ENCODE measurements at places on chromosomes 16 and 17.

DNA sequence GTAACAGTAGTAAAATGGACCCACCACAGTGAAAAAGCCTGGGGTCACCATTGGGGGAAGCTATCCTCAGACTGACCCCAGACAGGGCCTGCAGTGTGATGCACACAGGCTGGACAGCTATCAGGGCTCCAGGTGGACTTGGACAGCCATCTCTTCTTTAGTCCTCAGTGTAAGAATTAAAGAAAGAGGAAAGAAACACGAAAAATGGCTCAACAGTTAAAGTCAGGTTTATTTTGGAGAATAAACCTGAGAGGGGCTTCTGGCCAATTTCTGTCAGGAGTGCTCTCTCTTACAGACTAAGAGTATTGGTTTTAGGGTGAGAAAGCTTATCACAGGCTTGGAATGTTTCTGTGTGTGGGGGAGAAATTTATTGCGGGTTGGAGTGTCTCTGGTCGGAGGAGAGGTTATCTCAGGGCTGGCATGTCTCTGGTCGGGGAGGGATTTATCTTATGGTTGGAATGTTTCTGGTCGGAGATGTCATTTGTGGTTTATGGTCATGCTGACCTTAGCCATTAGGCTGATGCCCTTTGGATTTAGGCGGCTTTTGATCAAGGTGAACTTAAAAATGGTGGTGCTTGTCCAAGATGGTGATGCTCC is 10.8 kb upstream of the B4GALNT2 start:
- no peak for DNase-seq

GRCh38 chr16:56515665-56516064 is 4.2 kb downstream of the BBS2 start:
- no peak for DNase-seq

GRCh38 chr17:30927756-30928155 is 6.0 kb downstream of the ADAP2 start:
- DNase-seq, result no peak

GRCh38 chr17:63598281-63598680 is 2.4 kb upstream of the TACO1 start:
- no peak for DNase-seq

DNA sequence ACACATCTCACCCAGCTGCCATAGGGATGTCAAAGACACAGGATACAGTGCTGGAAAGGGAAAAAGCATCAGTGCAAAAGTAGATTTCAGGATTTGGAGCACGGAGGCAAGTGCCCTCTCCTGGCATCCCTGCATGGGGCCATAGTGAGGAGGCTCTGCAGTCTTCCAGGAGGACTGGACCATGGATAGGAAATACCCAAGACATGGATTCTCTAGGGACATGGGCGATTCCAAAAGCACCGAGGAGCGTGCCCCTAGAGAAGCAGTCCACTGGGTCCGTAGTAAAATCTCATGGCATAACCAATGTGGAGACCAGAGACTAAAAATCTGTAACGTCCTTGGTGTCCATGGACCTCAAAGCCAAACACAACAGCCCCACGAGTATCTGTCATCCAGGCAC is 818.2 kb downstream of the KCNJ18 start:
- no peak for DNase-seq

DNA sequence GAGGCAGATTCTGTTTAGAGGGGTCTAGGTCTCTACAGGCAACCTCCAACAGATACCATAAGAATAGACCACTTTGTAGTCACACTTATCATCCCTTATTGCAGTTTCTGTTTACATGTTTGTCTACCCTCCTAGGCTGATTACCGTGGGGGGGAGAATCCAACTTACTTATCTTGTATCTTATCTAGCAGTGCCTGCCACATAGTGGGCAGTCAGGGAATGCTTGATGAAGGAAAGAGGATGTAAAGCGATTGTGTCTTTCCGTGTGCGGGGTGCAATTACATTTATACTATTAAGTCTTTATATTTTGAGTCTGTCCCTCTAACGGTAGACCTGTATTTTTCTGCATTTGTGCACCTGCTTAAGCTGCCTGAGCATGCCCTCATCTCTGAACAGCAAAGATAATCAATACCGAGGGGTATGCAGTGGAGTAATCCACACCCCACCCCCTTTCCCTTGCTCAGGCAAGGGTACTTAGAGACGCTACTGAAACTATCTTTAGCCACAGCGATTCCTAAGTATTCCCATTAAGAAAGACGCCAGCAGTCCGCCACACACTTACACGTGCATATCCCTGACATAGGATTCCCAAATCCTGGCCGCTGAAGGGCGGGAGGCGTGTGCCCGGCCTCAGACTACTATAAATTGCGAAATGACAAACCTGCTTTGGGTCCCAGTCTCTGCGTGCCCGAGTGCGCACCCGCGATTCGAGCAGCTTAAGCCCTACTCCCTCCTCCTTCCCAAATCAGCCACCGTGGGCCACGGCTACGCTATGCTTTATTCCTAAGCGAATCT is 635 bp upstream of the AATF start:
- DNase-seq, result no peak

GRCh38 chr17:60102632-60103096 is 23.9 kb upstream of the HEATR6 start:
- DNase-seq, result no peak

DNA sequence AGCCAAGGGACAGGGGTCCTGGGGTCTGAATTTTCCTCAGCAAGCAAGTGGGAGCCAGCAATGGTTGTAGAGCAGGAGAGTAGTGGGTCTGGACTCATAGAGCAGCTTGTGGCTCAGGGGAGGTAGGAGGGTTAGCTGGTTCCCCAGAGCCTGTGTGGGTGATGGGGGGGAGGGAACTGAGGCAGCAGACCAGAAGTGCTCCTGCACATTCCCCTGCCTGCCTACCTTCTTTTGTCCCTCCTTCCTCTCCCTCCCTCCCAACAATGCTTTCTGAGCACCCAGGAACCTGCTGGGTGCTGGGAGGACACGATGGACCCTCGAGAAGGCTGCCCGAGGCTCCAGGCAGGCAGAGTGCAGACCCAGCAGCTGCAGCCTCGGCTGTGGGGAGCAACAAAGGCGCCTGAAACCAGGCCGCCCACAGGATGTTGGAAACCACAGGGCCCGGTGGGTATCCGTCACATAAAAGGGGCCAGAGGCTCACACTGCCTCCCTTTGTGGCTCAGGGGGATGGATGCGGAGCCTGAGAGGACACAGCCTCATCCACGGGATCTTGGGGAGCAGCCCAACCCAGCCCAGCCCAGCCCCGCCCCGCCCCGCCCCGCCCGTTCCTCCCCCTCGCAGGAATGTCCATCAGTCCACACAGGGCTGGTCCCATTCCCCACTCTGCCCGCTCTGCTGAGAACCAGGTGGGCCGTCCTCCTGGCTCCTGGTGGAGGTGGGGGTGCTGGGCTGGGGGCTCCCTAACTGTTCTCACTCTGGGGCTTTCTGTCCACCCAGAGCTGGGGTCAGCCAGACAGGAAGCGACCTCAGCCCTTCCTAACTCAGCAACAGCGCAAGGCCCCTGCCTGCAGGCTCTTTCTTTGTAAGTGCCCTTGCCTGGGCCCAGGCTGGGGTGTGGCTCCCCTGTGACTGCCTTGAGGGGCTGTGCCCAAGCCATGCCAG is 1.7 kb upstream of the NLRC3 start:
- DNase-seq, result peak; percentile 82

GRCh38 chr17:8475781-8476180 is 40.1 kb downstream of the NDEL1 start:
- no peak for DNase-seq

GRCh38 chr17:10843811-10844210 is 5.9 kb upstream of the PIRT start:
- no peak for DNase-seq

DNA sequence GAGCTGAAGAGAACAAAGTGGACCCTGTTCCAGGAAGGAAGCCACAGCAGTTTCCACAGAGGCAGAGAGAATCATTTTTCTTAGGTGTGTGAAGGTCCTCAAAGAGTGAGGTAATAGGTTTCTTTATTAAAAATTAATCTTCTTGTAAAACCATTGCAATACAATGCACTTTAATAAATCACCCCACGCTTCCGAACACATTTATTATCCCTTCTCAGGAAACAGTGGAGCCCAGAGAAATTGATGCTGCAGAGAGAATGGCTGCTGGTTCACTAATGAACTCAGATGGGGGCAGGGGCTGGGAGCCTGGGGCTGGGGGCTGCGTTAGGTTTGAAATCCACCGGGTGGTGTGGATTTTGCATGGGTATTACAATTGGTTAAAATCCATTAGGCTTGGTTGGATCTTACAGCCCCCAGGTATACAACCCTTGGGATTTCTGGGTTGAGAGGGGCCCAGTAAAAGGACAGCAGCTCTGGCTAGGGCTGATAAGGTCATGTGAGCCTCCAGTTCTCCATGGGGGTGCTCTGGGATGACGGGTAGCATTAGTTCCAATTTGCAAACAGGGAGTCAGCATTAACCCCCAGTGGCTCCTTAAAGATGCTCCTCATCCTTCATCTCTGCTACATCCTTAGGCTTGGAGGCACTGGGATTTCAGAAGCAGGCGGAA is 718.1 kb upstream of the EEF2KMT start:
- DNase-seq, result no peak

GRCh38 chr17:32516940-32517701 is 30.3 kb downstream of the CDK5R1 start:
- peak; percentile 60 for DNase-seq

- DNase-seq, result no peak
Observed at GRCh38 chr17:2357931-2358434, 20.7 kb downstream of the SGSM2 start.

- DNase-seq, result no peak
Observed at GRCh38 chr16:26161461-26162180, 469.9 kb downstream of the HS3ST4 start.
